CD4-positive, alpha-beta T cell (primary cell): ENCODE measurements at places on chromosomes 5 and 9.
A peak's percentile ranks its signal among the peaks of the same experiment; 100 is the strongest.

GRCh38 chr5:151952238-151952637, 27.6 kb upstream of the GLRA1 start:
- peaks cover 4% of the 10 kb centered on the region for H3K27me3 ChIP-seq
- H3K36me3 ChIP-seq, result no peaks in the 10 kb centered on the region
- no peak overlapping the region for H3K27ac ChIP-seq
- peaks cover 53% of the 10 kb centered on the region for H3K4me1 ChIP-seq
- DNase-seq, result no peak

DNA sequence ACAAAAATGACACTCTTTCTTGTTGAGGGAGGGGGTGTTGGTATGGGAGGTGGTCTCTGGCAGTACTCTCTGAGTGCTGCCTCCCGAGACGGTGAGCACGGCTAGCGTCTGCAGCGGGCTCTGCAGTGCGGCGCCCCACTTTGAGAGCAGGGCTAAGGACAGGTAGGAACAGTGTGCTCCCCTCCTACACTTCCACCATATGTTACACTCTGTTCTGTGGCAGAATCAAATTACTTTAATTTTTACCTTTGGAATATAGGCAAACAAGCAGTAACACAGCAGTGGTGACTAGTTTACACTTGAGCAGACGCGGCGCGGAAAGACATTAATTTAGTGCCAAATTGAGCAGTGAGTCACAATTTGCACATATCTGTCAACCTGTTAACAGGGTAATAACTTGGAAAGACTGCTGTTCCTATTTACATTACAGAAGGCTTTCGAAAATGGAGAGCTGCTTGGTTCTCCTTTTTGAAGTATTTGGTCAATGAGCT, 136.3 kb downstream of the MED27 start:
- peaks cover 13% of the 10 kb centered on the region for H3K36me3 ChIP-seq
- H3K27ac ChIP-seq, result no peak overlapping the region
- no peaks in the 10 kb centered on the region for H3K27me3 ChIP-seq

GRCh38 chr5:9444346-9444745, 101.5 kb downstream of the SEMA5A start:
- no peak overlapping the region for H3K4me3 ChIP-seq
- no peaks in the 10 kb centered on the region for H3K4me1 ChIP-seq
- H3K36me3 ChIP-seq, result no peaks in the 10 kb centered on the region
- no peak for DNase-seq

DNA sequence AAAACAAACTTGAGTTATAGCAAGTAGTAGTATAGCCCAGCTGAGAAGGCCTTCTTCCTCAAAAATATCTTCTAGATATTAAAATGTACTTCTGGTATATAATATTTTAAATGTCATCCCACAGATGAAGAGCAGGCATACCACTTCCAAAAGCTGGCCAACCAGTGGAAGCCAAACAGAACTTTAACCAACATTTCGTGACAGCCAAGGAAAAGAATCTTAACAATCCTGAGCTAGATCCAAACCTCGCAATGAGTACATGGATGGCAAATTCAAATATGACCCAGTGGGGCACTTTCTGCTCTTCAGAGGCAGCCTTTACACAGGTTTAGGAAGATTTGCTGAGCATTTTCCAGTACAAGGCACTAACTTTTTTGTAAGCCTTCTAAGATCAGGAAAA, 91.8 kb upstream of the ACO1 start:
- H3K27me3 ChIP-seq, result peaks cover 10% of the 10 kb centered on the region
- H3K4me1 ChIP-seq, result no peaks in the 10 kb centered on the region
- no peak overlapping the region for H3K4me3 ChIP-seq
- H3K27ac ChIP-seq, result no peak overlapping the region

DNA sequence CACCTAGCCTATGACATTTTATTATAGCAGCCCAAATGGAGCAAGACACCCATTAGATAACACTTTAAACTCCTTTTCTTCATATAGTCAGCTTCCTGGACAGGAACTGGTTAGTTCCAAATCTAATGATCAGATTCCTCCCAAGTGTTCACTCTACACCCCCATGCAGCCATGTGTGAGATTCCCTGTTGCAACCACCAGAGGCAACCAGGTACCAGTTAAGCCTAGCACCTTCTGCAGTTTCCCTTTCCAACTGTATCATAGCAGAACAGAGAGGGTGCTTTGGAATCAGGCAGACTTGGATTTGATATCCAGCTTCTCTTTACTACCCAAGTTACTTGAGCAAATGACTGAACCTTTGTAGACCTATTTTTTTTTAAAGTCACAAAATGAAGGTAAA, 296.6 kb upstream of the PCSK5 start:
- DNase-seq, result no peak
- H3K27ac ChIP-seq, result no peak overlapping the region
- no peaks in the 10 kb centered on the region for H3K27me3 ChIP-seq
- no peaks in the 10 kb centered on the region for H3K36me3 ChIP-seq
- no peaks in the 10 kb centered on the region for H3K4me1 ChIP-seq
- no peak overlapping the region for H3K4me3 ChIP-seq

DNA sequence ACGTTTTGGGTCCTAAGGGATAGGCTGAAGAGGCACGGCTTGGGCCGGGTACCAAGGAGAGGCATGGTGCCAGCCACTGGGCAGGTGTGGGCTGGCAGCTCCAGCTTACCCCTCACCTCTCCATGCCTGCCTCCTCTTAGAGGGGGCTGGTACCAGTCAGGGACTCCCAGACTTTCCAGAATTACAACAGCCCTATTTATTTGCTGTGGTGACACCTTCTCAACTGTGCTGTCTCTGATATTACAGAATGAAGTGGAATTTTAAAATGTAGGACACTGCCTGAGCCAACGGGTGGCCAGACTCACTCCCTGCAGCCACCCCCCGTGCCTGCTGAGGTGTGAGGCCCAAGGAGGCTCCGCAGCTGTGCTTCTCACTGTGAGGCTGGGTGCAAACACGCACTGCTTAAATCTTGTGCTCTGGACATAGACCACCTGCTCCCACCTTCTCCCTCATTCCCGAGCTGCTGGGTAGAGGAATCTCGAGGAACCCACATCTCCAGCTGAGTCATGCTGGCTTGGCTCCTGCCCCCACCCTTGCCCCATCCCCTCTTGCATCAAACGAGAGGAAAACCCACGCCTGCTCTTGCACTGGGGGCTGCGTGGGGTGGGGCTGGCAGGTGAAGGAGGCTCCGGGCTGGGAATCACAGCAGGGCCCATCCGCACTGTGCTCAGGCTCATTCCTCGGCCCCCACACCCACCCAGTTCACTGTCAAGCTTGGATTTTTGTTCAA, 47.9 kb downstream of the PRRT1B start:
- H3K27ac ChIP-seq, result no peak overlapping the region
- DNase-seq, result no peak
- H3K4me3 ChIP-seq, result no peak overlapping the region
- peaks cover 26% of the 10 kb centered on the region for H3K4me1 ChIP-seq

GRCh38 chr5:65073250-65073661, 304.5 kb downstream of the CWC27 start:
- no peak overlapping the region for H3K27ac ChIP-seq
- no peaks in the 10 kb centered on the region for H3K36me3 ChIP-seq
- no peaks in the 10 kb centered on the region for H3K27me3 ChIP-seq
- H3K4me3 ChIP-seq, result no peak overlapping the region
- no peaks in the 10 kb centered on the region for H3K4me1 ChIP-seq

DNA sequence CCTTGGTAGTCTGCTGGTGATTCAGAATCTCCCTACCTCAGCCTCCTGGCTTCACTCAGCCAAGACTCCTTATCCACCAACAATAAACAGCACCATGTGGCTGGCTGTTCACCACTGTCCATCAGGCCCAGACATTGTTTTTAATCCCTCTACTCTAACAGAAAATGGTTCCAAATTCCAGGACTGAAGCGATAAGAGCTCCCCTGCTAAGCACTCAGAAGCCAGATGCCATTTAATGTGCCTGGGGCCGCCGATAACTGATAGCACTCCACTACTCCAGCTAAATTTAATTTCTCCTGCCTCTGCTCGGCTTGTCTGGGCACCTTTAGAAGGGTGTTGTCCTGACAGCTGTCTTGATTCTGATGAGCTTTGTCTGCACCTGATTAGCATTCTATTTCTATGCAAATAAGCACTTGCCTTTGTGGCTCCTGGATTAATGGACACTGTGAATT, 47.1 kb downstream of the ZNF622 start:
- no peaks in the 10 kb centered on the region for H3K27me3 ChIP-seq
- no peaks in the 10 kb centered on the region for H3K4me1 ChIP-seq
- no peak overlapping the region for H3K4me3 ChIP-seq
- DNase-seq, result no peak
- no peaks in the 10 kb centered on the region for H3K36me3 ChIP-seq

GRCh38 chr5:1176473-1177391, 24.7 kb upstream of the SLC6A19 start:
- H3K36me3 ChIP-seq, result no peaks in the 10 kb centered on the region
- no peak overlapping the region for H3K27ac ChIP-seq
- H3K4me3 ChIP-seq, result no peak overlapping the region
- H3K27me3 ChIP-seq, result no peaks in the 10 kb centered on the region
- peaks cover 9% of the 10 kb centered on the region for H3K4me1 ChIP-seq

DNA sequence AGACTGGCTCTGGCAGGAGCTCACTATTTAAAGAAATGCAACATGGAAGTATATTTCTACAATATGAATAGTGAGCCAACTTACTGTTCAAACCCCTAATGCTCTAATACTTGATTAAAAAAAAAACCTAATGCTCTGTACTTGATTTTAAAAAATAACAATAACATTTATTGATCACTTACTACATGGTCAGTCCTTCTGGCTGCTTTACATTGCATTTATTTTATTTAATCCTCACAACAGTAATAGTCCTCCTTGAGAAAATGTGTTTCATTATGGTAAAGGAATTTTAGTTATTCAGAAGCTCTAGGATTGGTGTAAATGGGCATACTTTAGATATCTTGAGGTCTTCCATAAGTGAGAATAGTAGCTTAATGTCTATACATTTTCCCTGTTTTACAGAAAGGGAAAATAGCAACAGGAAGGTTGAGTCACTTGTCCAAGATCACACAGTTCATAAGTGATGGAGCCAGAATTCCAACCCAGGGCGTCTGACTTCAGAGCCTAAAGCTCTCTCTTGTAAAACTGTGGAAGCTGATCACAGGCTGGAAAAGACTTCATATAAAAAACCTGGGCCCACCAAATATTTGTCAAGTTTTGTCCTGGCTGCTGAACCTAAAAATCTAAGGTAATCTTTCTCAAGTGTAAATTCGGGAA, 1.0 kb downstream of the STARD4 start:
- H3K27me3 ChIP-seq, result no peaks in the 10 kb centered on the region
- no peak for DNase-seq
- no peaks in the 10 kb centered on the region for H3K36me3 ChIP-seq
- H3K4me3 ChIP-seq, result peak overlapping the region; percentile 90
- H3K4me1 ChIP-seq, result peaks cover 15% of the 10 kb centered on the region

GRCh38 chr9:113589407-113589806, 125.9 kb downstream of the RGS3 start:
- peak overlapping the region; percentile 29 for H3K27ac ChIP-seq
- peaks cover 45% of the 10 kb centered on the region for H3K4me1 ChIP-seq
- H3K27me3 ChIP-seq, result no peaks in the 10 kb centered on the region
- H3K36me3 ChIP-seq, result peaks cover 44% of the 10 kb centered on the region

DNA sequence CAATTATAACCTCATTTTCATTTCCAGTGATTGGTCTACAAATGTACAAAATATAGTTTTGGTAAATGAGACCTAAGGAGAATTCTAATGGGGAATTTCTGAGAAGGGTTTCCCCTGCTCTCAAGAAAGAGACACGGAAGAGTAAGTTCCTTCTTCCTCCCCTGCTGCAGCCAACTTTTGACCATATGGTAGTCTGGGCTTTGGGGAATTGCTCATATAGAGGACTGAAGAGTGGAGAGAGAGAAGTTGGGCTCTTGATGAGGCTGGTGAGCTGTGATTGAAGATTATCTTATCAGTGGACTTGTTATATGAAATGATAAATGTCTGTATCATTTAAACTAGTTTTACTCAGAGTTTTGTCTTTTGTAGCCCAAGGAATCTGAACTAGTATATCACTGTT, 4.3 kb upstream of the LNPEP start:
- no peaks in the 10 kb centered on the region for H3K36me3 ChIP-seq
- H3K27ac ChIP-seq, result no peak overlapping the region
- DNase-seq, result no peak
- no peak overlapping the region for H3K4me3 ChIP-seq

GRCh38 chr5:169146158-169146557, 154.8 kb downstream of the SLIT3 start:
- H3K4me1 ChIP-seq, result no peaks in the 10 kb centered on the region
- H3K27ac ChIP-seq, result no peak overlapping the region
- no peaks in the 10 kb centered on the region for H3K36me3 ChIP-seq
- H3K27me3 ChIP-seq, result no peaks in the 10 kb centered on the region

- peak overlapping the region; percentile 90 for H3K27ac ChIP-seq
- H3K36me3 ChIP-seq, result peaks cover 17% of the 10 kb centered on the region
- H3K4me3 ChIP-seq, result no peak overlapping the region
Observed at GRCh38 chr9:92962303-92962649, 15.0 kb downstream of the FGD3 start.

DNA sequence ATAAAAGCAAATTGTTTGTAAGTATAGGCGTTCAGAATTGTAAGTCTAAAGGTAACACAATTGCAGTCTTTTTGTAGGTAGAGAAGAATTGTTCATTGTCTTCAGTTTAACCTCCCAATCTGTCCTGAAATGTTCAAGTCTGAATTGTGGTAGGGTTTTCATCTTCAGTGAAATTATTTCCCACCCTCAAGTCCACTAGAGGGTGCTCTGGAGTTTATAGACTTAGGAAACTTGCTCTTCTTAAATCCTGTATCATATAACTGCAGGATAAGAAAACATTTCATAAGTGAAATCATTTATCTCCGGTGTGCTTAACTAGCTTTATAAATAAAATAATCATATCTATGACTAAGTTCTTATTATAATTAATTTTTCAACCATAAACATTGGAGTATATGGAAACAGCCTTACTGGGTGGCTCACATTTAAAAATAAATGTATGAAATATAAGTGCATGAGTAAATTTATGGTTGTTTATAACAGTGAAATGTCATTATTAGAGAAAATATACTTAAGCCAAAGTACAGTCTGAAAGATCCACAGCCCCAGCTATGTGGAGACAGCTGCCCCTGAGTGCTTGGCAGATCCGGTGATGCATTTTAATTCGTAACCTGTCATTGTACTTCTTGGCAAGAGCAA, 182.4 kb upstream of the OTULINL start:
- no peaks in the 10 kb centered on the region for H3K36me3 ChIP-seq
- no peaks in the 10 kb centered on the region for H3K27me3 ChIP-seq
- no peak for DNase-seq
- H3K27ac ChIP-seq, result no peak overlapping the region
- H3K4me3 ChIP-seq, result no peak overlapping the region
- no peaks in the 10 kb centered on the region for H3K4me1 ChIP-seq

DNA sequence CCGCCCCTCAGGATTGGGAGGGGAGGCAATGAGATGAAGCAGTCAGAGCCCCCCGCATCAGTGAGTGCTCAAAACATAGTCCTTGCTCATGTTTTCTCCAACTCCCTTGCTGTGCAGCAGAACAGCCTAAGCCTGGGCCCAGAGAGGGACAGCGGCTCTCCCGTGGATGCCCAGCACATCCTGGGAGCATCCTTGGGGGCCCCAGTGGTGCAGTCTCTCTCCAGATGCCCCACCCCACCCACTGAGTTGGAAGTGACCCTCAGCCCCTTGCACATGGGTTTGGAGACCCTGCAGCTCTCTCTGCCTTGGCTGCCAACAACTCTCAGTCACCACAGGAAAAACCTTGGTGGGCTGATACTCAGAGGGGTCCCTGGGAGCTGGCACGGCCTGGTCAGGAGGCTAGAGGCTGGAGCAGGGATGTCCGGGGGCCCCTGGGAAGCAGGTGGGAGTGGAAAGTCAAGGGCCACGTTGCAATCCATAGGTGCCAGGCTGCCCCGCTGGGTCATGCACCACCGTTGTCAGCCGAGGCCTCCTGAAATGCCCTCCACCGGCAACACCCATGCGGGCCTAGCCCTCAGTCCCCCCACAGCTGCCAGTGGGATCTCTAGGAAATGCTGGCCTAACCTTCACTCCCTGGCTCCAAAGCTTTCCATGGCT, 242.5 kb downstream of the PBX3 start:
- no peak for DNase-seq
- H3K27me3 ChIP-seq, result no peaks in the 10 kb centered on the region
- H3K36me3 ChIP-seq, result no peaks in the 10 kb centered on the region
- H3K4me1 ChIP-seq, result no peaks in the 10 kb centered on the region
